Anterior cingulate cortex (tissue), 58 donors: ENCODE measurements at places on chromosomes 5 and 9.

GRCh38 chr5:37816331-37816730 is 23.5 kb downstream of the GDNF start:
- DNase-seq, result no peak

DNA sequence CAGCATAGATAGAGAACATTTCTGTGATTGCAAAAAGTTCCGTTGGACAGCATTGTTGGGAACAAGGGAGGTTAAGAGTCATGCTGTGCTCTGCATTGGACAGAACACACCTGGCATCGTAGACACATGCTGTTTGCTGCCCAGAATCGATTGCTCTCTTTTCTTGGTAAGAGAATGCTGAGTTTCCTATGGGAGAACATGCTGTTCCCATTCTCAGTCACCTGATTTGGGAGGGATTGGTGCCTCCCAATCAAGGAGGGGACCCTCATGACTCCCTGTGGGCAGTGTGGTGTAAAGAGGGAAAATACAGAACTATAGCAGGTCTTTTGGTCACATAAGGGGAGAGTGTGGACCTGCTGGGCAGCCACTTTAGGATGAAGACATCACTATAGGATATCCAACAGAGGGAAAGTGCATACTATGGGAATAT is 555.4 kb upstream of the CLINT1 start:
- DNase-seq, result no peak

- DNase-seq, result no peak
Measured at GRCh38 chr5:124394700-124395245, 351.7 kb downstream of the ZNF608 start.

DNA sequence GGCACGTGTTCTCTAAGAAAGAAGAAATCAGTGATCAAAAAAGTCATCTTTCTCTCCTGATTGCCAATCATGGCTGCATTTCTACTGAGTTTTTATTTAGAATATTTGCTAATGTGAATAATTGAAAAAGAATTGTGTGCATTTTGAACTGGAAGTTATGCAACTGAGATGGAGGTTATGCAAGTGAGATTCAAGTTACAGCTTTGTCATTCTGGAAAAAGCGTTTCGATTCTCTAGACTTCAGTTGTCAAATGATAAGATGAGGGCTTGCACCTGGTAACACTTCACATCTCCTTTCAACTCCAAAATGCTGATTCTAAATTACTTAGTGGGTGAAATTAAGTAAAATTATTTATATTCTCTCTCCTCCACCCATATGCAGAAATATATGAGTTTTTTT is 36.4 kb downstream of the C6 start:
- no peak for DNase-seq

- DNase-seq, result no peak
Measured at GRCh38 chr5:175840050-175840841, 31.1 kb upstream of the CPLX2 start.

- no peak for DNase-seq
Measured at GRCh38 chr5:150663936-150664335, 2.9 kb downstream of the MYOZ3 start.

- no peak for DNase-seq
Measured at GRCh38 chr5:65382582-65382981, 99.1 kb downstream of the ADAMTS6 start.

DNA sequence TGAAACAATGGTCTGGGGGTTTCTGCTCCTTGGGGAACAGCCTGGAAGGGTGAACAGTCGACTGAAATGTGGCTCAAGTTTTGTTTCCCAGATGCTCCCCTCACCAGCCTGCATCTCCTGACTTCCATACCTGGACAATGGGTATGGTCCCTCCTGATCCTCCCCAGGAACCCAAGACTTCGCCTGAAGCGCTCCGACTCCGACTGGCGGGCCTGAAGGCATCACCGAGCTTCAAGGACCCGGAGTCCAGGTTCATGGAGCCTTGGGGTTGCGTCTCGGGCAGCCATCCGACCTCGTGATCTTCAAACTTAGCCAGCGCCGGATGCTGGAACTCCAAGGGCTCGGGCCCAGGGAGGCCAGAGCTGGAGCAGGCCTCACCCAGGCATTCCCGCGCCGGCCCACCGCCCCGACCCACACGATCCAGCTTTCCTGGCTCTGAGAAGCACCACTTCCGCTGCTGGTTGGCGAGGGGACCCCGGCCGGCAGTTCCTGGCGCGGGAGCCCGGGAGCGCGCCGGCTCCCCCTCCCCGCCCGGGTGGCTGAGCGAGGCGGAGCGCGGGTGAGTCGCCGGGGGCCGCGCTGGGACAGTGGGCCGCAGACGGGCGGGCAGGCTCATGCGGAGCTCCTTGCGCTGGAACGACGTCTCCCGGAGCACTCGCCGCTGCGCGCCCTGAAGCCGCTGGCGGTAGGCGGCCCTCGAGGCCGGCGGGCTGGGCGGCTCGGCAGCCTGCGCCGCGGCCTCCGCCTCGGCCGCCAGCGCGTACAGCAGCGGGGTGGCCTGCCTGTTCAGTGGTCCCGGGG is 5.2 kb downstream of the SHROOM1 start:
- DNase-seq, result no peak

DNA sequence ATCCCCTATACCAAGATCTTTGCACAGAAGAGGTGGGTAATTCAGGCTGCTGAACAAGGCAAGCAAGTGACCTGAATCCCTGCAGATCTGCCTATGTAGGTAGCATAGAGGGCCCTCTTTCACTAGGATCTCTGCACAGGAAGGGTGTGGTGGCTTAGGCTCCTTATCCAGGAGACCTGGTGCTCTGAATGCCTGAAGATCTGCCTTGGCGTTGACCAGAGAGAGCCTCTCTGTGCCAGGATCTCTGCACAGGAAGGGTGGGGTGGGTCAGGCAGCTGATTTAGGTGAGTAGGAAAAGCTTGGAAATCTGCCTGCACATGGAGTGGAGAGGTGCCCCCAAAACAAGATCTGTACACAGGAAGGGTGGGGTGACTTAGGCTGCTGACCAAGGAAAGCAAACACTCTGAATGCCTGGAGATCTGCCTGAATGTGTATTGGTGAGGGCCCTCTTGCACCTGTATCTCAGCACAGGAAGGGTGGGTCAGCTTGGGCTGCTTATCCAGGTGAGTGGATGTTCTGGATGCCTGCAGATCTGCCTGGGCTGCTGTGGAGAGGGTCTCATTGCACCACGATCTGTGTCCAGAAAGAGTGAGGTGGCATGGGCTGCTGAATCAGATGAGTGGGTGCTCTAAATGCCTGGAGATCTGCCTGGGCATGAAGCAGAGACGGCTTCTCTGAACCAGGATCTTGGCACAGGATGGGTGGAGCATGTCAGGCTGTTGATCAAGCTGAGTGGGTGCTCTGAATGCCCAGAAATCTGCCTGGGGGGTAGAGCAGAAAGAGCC is 365.9 kb downstream of the DMAC1 start:
- DNase-seq, result no peak

- DNase-seq, result no peak
Measured at GRCh38 chr9:37669232-37669631, 18.5 kb downstream of the FRMPD1 start.

GRCh38 chr9:92650839-92651621 is 18.9 kb downstream of the IPPK start:
- no peak for DNase-seq

DNA sequence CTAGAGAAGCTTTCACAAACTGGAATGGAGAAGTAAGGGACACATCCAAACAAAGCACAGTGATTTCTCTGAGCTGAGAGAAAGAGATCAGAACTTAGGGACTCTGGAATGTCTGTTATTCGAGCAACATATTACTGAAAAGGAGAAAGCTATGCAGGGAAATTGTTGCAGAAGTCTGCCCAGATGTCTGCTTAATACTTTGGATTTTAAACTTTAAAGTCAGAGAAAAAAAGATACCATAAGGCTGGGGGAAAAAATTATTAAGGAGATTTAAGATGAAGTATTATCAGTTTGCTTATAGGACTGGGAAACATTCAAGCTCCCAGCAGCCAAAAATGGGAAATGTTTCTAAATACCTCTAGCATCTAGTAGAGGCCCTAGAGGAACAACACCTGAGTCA is 803.9 kb downstream of the TAF11L14 start:
- no peak for DNase-seq

- DNase-seq, result no peak
Measured at GRCh38 chr5:109350537-109351270, 59.1 kb downstream of the PJA2 start.

- no peak for DNase-seq
Measured at GRCh38 chr9:16145196-16145950, 592.5 kb downstream of the CCDC171 start.

DNA sequence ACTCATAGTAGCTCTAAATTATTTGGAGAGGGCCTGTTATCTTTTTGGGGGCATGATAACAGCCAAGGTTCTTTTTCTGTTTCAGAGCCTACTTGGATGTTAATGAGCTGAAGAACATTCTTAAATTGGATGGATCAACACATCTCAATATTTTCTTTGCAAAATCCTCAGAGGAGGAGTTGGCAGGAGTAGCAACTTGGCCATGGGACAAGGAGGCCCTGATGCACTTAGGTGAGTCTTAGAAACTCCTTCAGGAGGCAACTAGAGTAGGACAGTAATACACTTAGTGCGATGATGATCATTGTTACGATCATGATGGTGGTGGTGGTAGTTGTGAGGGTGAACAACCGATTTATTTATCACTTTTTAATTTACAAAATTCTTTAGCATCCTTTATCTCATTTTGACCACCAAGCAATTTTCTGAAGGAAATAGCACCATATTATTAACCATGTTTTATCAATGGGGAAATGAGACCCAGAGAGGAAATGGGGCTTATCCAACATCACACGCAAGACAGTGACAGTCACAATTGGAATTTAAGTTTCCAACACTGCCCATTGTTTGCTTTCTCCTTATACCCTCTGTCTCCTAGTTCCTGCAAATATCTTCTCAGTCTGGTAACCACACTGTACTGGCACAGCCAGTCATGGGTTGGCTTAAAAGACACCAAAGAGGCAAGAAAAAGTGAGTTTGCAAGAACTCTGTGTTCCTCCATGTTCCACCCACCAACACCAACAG is 54.0 kb downstream of the PAPPA start:
- DNase-seq, result no peak

- no peak for DNase-seq
Measured at GRCh38 chr5:166050531-166050930, 2240.9 kb upstream of the WWC1 start.
